ENCODE measurements at places on chromosomes 2 and 18. TPM values are rescaled to one million over a fixed set of nuclear protein-coding genes. Genes with fewer than 3 reads are reported as not detected.
A peak's percentile ranks its signal among the peaks of the same experiment; 100 is the strongest.

Gene AMMECR1L
- 13.7 TPM for total RNA-seq

- H3K27me3 ChIP-seq, result no peaks in the 10 kb centered on the region
- no peak for DNase-seq
- H3K4me3 ChIP-seq, result no peak overlapping the region
- no peaks in the 10 kb centered on the region for H3K36me3 ChIP-seq
- H3K27ac ChIP-seq, result no peak overlapping the region
- no peaks in the 10 kb centered on the region for H3K4me1 ChIP-seq
Observed at GRCh38 chr2:1663621-1664020, 80.7 kb downstream of the PXDN start.

Gene PTPRM
- 211 TPM for total RNA-seq

Gene CDK5R2
- 0.54 TPM for total RNA-seq

DNA sequence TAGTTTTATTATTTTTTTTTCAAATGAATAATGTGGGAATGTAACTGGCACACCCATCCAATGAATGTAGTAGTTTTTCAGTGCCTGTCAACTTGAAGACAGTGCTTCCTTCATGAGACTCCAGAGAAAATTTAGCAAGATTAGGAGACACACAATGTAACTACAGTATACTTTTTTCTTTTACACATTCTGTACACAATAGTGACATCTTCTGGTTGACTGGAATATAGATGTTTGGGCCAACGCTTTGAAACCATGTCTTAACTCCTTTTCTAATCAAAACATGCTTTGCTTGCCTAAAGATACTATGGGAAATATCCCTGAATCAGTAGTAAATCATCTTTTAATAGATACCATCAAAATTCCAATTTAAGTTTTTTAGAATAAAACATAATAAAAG is 229.5 kb upstream of the ZC3H15 start:
- H3K36me3 ChIP-seq, result no peaks in the 10 kb centered on the region
- H3K27me3 ChIP-seq, result no peaks in the 10 kb centered on the region
- no peak overlapping the region for H3K4me3 ChIP-seq
- DNase-seq, result no peak

GRCh38 chr2:118987886-118988285 is 45.9 kb downstream of the MARCO start:
- H3K36me3 ChIP-seq, result no peaks in the 10 kb centered on the region
- no peaks in the 10 kb centered on the region for H3K27me3 ChIP-seq
- DNase-seq, result no peak
- H3K27ac ChIP-seq, result no peak overlapping the region
- no peaks in the 10 kb centered on the region for H3K4me1 ChIP-seq

- no peaks in the 10 kb centered on the region for H3K4me1 ChIP-seq
- H3K4me3 ChIP-seq, result no peak overlapping the region
- H3K36me3 ChIP-seq, result no peaks in the 10 kb centered on the region
Observed at GRCh38 chr2:26945991-26946750, 24.3 kb upstream of the MAPRE3 start.

Gene TUBB8B
- total RNA-seq, result not detected

DNA sequence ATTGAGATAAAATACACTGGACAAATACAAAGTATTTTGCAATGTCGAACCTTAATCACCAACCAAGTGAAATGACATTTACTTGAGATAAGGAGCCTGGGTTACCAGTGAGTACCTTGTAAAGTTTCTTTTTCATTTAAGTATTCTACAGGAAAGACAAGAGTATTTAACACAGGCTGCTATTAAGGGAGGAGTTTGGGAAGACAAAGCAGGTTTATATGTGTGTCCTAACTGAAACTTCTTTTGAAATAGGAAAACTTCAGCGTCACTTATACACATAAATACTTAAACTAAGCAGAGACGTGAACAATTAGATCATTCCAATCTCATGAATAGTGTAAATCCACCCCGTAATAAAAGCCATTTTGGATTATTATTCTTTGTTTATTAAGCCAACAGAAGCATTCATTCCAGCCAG is 126.7 kb upstream of the CYP26B1 start:
- H3K4me1 ChIP-seq, result no peaks in the 10 kb centered on the region
- no peaks in the 10 kb centered on the region for H3K36me3 ChIP-seq
- no peak overlapping the region for H3K4me3 ChIP-seq
- no peak overlapping the region for H3K27ac ChIP-seq
- no peak for DNase-seq

Gene ATG16L1
- 125 TPM for total RNA-seq

Gene TPO
- 46.2 TPM for total RNA-seq

DNA sequence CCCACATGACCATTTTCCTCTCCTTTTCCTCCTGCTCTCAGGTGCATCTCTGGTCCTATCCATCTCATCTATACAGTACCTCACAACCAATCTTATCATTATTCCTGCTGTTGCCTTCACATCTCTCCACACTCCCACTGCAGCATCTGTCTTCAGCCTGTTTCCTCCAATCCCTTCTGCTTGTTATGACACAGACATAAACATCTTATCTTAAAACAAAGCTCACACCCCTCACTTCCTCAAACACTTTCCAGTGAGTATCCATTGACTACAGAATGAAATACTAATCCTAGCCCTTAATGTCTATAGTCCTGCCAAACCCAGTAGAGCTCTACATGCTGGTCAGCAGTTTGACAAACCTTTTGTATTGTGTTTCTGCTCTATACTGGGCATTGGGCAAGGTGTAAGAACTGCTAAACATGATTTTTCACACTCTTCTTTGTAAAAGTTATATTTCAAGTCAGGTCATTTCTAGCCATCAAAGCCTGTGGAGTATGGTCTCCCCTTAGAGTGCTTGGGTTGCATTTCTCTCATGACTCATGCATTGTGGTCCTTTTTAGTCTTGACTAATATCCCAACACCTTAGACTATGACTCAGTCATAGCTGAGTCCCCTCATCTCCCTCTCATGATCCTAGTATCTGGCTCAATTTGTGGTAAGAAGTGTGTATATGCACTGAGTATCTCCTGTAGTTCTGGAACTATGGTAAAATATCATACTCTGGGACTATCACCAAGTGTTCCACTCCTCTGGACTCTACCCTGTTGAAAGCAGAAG is 187.0 kb downstream of the CYRIA start:
- no peaks in the 10 kb centered on the region for H3K27me3 ChIP-seq
- no peak overlapping the region for H3K4me3 ChIP-seq
- no peaks in the 10 kb centered on the region for H3K4me1 ChIP-seq

Gene PLEKHB2
- 132 TPM for total RNA-seq

- H3K27me3 ChIP-seq, result no peaks in the 10 kb centered on the region
- H3K36me3 ChIP-seq, result no peaks in the 10 kb centered on the region
- peak overlapping the region; percentile 79 for H3K4me3 ChIP-seq
Observed at GRCh38 chr2:105338020-105338385, 663 bp downstream of the C2orf49 start.

GRCh38 chr2:233435436-233436190 is 81.3 kb downstream of the DGKD start:
- H3K27me3 ChIP-seq, result no peaks in the 10 kb centered on the region
- no peak overlapping the region for H3K27ac ChIP-seq
- no peaks in the 10 kb centered on the region for H3K4me1 ChIP-seq
- H3K36me3 ChIP-seq, result no peaks in the 10 kb centered on the region
- H3K4me3 ChIP-seq, result no peak overlapping the region

Gene RAB27B
- total RNA-seq, result 4.6 TPM

- no peaks in the 10 kb centered on the region for H3K4me1 ChIP-seq
- no peak overlapping the region for H3K4me3 ChIP-seq
- no peaks in the 10 kb centered on the region for H3K27me3 ChIP-seq
Observed at GRCh38 chr18:79859314-79859713, 61.6 kb downstream of the KCNG2 start.

All from Peyer's patch (tissue), 4 donors.